Lung (tissue), 17 donors: ENCODE measurements at places on chromosomes 12 and 14.

DNA sequence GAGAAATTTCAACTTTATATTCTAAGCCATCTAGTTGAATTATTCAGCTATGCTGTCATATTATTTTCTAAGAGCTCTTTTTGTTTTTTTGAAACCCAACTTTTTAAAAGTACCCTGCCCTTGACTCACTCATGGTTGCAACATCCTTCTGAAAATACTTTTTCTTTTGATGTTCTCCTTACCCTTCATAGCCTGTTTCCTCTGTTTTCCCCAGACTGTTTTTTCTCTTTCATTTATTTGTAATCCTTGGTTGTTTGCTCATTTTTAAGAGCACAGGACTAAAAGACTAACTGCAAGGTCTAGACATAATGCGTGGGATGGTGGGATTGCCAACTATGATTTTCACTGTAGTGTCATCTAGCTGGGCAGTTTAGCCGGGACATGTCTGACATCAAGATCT is 21.2 kb upstream of the CDKL1 start:
- DNase-seq: no peak

DNA sequence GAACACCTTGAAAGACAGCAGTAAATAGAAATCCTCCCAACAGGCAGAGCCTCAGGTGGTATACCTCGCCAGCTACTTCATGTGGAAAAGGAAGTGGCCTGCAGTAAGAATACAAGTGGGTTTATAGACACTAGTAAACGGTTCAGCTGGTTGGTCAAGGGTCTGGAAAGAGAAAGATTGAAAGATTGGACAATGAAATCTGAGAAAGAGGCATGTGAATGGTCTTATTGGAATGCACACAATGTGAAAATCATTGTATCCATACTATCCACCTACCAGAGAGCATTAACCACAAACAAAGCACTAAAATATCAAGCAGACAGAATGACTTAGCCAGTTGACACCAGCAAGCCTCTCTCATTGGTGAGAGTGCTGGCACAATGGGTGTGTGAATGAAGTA is 98.2 kb downstream of the SSPN start:
- no peak for DNase-seq

DNA sequence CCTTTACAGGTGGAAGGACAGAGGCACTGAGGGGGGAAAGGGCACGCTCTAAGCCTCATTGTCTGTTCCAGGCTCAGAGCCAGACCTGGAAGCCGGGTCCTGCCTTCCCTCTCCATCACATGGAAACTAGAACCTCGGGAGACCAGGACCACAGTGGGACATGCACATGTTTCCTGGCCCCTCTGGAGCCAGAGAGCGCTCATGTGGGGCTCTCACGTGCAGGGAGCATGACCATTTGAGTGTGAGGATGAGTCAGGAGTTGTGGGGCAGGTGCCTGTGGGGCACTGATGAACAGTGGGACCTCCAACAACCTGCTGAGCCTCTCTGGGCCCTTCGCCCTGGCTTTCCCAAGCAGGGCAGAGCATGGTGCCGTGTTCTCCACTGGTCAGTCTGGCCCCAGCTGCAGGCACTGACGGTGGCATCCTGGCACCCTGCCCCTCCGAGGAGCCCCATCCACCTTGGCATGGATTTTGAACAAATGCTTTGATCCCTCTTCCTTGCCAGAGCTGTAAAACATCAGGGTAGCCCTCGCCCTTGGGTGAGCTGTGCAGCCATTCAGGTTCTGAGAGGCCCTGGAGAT is 100.2 kb downstream of the RIN3 start:
- DNase-seq: no peak

DNA sequence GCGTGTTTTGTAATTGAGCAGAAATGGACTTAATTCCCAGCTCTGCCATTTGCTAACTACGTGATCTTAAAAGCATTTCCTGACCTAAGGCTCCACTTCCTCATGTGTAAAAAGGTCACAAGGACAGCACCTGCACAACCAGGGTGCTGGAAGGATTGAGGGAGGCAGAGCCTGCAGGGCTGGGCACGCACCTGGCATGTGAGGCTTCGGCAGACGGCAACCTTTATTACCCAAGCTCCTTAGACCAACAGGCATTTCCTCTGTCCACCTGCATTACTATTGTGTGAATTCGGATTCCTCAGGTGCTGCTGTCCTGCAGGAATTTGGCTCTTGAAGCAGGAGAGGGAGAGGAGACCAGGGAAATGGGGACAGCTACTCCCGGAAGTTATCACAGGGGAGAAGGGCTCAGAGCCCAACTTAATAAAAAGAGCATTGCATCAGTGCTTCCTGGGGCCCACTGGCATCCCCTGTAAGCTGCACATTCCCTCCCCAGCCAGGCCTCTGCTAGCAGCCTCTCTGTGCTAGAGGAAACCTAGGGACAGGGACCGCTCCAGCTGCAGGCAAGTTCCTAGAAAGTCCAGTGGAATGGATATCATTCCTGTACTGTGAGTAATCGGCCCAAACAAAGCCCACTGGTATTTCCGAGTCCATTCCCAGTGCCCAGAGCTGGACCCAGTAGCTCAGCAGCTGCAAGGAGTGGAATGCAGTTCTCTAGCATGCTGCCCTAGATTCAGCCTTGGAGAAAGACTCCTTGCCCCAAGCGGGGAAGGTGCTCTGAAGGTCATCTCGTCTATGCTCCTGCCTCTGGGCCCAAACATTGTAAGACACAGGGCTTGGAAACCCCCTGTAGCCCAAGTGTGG is 157.1 kb upstream of the CCND2 start:
- DNase-seq: no peak

- peak; percentile 44 for DNase-seq
These were observed 26.6 kb upstream of the KLRB1 start for GRCh38 chr12:9634177-9634803.

GRCh38 chr12:57549203-57549908 is 488 bp upstream of the KIF5A start:
- DNase-seq: no peak

GRCh38 chr12:2614341-2614740 is 180.4 kb upstream of the FKBP4 start:
- no peak for DNase-seq

- DNase-seq: no peak
These were observed 16.8 kb upstream of the DYNC1H1 start for GRCh38 chr14:101947577-101947903.

- DNase-seq: peak; percentile 77
These were observed at the start of the genes AMIGO2 and PCED1B for GRCh38 chr12:47079468-47079980. Gene AMIGO2 (minus strand): TSS chr12:47079959. CDS start chr12:47079002, 957 bp downstream. Gene PCED1B (plus strand): TSS chr12:47079621. CDS start chr12:47235064, 155,443 bp downstream.

- DNase-seq: no peak
These were observed 99.9 kb downstream of the ST8SIA1 start for GRCh38 chr12:22234561-22234960.

GRCh38 chr12:40262657-40263056 is 37.9 kb downstream of the LRRK2 start:
- no peak for DNase-seq

- DNase-seq: no peak
These were observed 42.0 kb downstream of the RFLNA start for GRCh38 chr12:124336742-124337520.

DNA sequence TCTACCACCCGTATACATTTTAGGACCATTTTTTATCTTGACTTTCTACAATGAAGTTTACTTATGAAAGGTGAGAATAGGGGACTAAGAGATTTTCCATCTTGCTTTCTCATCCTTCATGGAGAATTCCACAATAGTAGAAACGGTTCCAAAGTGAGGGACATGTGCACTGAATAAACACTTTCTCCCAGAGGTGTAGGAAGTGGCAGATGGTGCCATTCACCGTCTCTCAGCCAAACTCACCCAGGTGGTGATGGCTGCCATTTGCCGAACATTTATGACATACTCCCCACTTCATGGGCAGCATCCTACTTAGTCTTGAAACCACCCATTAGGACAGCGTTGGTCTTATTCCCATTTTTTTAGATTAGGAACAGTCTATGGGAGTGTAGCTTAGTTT is 540.5 kb downstream of the DIO2 start:
- no peak for DNase-seq

DNA sequence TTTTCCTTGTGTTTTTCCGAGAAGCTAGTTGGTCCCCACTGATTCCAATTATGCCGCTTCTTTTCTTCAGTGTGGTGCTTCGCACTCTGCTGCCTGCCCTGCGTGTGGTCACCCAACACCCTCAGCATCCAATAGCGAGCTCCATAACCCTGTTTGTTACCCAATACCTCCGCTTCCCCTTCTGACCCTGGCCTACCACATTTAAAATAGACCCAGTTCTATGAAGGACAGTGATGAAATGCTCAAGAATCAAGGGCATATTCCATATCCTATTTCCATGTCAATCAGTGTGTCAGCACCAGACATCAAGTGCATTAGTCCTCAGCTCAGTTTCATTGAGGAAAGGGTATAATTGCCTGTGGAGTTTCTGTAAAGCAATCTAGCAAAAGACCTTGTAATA is 9.5 kb downstream of the NDRG2 start:
- no peak for DNase-seq

- DNase-seq: no peak
These were observed 1.4 kb downstream of the APAF1 start for GRCh38 chr12:98646294-98647090.

DNA sequence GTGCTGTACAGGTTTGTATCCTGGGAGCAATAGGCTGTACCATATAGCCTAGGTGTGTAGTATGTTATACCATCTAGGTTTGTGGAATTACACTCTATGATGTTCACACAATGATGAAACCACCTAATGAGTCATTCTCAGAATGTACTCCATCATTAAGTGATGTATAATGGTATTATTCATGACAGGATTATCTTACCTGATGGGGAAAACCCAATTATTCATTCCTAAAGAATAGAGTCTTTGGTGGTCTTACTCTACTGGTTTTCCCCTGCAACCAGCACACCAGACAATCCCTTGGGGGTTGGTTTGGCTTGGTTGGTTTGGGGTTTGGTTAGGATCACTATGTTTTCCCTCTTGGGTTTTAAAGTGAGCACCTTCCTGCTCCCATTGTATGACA is 12.6 kb upstream of the OR10P1 start:
- DNase-seq: no peak

DNA sequence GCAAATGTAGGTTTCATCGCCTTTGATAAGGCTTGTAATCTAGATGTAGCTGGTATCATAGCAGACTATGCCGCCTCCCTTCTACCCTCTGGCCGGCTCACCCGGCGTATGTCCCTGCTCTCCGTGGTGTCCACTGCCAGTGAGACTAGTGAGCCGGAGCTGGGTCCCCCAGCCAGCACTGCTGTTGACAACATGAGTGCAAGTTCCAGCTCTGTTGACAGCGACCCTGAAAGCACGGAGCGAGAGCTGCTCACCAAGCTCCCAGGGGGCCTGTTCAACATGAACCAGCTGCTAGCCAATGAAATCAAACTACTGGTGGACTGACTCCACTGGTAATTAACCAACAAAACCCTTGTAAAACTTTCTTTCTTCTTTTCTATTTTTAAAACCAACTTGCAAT is 49.0 kb upstream of the A2ML1 start:
- no peak for DNase-seq

- no peak for DNase-seq
These were observed 125.0 kb upstream of the ETV6 start for GRCh38 chr12:11524446-11524845.

DNA sequence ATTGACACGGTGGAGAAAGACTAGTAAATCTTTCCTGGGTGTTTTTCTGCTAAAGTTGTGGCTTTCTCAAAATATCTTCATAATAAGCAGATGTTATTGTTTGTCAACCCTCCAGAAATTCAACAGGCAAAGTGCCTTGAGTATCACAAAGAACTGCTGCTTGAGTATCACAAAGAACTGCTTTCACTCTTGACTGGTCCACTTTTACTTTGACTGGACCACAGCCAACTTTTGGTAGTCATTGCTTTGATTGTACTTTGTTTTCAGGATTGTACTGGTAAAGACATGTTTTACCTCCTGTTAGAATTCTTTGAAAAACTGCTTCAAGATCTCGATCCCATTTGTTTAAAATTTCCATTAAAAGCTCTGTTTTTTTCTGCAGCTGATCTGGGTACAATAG is 62.6 kb downstream of the PDZRN4 start:
- DNase-seq: peak; percentile 29

- DNase-seq: peak; percentile 66
These were observed at the start of gene CKB for GRCh38 chr14:103522649-103523574. Gene CKB (minus strand): TSS chr14:103522830. CDS start chr14:103522493, 337 bp downstream.

GRCh38 chr14:89212386-89213235 is 204.4 kb downstream of the FOXN3 start:
- DNase-seq: no peak

DNA sequence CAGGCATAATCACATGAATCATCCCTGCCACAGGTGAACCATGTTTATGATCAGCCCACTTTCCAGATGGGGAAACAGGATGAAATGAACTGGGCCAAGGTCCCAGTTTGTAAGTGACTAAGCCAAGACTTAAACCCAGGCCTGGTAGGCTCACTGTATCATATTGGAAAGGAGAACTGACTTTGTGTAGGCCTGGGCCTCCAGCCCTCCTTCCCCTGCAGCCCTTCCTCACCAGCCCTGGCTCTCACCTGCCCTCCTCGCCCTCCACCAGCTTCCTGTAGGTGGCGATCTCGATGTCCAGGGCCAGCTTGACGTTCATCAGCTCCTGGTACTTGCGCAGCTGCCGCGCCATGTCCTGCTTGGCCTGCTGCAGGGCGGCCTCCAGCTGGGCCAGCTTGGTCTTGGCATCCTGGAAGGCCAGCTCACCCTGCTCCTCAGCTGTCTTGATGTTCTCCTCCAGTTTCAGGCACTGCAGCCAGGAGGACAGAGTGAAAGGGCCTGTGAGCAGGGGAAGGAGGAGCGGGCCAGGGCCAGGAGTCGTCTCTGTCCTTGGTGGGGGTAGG is 19.8 kb downstream of the KRT80 start:
- DNase-seq: no peak

DNA sequence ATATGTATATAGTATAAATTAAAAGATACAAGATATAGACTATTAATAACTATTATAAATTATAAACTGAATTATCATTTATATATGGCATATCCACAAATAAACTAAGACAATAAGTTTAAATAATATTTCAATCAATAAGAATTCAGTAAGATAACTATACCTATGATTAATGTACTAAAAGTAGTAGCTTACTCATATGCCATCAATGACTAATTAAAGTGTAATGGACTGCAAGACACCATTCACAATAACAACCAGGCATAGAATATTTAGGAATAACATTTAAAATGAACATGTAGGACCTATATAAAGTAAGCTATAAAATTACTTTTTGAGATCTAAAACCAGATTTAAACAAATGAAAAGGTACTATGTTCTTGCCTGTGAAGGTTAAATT is 18.8 kb downstream of the KCNC2 start:
- DNase-seq: no peak

GRCh38 chr12:124464830-124465229 is 102.6 kb downstream of the NCOR2 start:
- no peak for DNase-seq

DNA sequence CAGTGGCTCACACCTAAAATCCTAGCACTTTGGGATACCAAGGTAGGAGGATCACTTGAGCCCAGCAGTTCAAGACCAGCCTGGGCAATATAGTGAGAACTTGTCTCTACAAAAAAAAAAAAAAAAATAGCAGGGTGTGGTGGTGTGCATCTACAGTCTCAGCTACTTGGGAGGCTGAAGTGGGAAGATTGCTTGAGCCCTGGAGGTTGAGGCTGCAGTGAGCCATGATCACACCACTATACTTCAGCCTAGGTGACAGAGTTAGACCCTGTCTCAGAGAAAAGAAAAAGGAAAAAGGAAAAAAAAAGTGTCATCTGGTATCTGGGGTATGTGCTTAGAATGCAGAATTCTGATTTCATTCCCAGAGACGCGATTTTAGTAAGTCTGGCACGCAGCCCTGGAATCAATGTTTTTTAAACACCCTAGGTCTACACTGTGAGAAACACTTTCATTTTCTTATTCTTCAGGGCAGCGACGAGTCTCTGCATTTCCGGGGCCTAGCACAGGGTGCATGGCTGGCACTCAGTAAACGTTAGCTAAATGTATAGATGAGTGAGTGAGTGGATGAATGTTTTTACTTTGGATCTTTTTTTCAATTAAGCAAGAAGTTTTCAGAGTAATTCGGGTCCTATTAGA is 243.8 kb upstream of the PWP1 start:
- DNase-seq: peak; percentile 56
